ENCODE measurements at places on chromosomes 3 and 15.

- no peak for DNase-seq
These were observed 14.1 kb upstream of the TMEM115 start for GRCh38 chr3:50373146-50374051.

DNA sequence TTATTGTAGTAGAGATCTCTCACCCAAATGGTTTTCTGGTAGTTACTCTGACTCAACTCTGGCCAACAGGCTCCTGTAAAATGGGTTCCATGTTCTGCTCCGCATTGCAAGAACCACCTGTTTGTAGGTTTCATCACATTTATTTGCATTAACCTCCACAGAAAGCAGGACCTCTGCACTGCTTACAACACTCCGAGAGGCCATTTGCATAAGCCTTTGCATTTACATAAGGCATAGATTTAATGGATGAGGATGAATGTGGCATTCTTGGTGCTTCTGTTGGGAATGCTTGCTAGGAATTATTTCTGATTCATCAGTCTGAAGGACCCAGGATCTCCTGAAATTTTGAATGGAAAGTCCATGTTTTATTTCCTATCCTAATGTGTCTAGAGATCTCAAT is 320.1 kb downstream of the ZNF621 start:
- no peak for DNase-seq

DNA sequence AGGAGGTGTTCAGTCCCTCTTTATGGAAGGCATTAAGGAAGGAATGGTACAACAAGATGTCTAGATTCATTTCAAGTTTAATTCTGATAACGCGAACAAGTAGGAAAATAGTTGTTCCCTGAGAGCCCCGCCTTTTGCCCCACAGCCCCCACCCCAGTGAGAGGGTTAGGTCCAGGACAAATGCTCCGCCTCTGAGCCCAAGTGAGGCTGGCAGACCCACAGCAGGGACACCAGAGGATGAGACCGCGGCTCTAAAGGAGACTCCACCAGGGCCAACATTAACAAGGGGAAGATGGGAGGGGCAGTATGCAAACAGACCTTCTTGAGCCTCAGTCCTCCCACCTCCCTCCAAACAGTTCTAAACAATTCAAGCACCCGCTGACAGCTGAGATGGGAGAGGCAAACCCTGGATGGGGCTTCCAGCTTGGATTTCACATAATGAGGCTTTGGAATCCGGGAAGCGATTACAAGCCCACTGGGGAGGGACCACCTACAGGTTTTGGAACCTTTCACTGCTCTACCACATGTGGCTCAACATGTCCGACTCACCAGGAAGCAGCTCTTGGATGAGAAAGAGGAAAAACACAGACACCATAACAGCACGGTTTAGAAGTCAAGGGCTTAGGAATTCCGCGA is 42.9 kb upstream of the IREB2 start:
- DNase-seq, result no peak

GRCh38 chr15:92385096-92385495 is 8.6 kb upstream of the ST8SIA2 start:
- DNase-seq, result peak; percentile 86

GRCh38 chr15:96870580-96870979 is 540.1 kb downstream of the NR2F2 start:
- DNase-seq, result no peak

DNA sequence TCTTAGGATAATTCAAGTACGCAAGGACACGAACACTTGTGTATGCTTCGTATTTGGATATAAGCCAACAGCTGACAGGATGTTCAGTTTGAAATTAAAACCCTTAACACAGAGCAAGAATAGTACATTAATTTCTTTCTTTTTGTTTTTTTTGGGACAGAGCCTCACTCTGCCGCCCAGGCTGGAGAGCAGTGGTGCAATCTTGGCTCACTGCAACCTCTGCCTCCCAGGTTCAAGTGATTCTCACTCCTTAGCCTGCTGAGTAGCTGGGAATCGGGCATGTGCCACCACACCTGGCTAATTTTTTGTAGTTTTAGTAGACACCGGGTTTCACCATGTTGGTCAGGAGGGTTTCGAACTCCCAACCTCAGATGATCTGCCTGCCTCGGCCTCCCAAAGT is 32.4 kb downstream of the TOMM70 start:
- no peak for DNase-seq

DNA sequence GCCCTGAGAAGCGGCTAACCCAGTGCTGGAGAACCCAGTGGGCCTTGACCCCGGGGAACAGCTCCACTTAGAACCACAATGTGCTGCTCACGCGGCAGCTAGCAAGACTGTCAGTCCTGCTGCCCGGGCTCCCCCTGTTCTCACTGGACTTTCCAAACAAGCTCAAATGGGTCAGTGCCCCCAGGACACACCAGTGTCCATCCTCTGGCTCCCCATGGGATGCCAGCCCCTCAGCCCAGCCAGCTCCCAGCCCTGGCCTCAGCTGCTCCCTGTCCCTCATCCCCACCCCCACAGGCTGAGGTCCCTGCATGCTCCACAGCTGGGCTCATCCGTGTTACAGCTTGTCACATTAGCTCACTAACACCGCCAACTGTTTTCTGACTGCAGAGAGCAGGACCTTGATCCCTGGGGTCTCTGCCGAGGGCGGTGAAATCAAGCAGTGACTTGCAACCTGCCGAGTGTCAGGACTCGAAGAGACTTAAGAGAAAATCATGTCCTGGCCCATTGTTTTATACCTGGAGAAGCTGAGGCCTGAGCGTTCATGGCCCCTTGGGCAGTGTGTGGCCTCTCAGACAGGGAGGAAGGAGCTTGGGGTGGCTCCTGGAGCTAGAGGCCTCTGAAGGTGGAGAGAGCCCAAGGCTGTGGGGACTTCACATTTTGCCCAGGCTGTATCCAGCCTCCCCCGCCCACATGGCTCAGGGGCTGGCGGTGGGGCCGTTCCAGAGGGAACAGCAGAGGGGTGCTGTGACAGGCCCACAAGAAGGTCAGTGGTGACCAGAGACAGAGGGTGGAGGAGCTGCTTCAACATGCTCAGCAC is 157.5 kb downstream of the MEGF11 start:
- DNase-seq, result no peak

DNA sequence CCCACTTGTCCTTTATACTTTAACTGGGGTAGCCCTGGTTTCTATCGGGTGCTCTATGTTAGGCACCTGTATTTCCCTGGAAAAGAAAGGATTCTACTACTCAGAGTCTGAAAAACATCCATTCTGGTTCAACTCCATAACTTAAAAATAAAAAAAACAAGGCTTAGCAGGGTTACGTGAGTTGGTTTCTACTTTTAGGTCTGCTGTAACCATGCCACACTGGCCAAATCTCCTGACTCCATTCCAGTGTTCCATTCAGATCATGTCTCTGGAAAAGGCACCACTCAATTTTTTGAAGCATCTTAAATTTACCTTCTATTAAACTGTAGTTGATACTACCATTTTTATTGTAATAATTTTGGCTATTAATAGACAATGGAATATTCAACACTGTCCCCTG is 62.1 kb downstream of the CAPN3 start:
- no peak for DNase-seq

GRCh38 chr3:58064923-58065638 is 56.9 kb downstream of the FLNB start:
- no peak for DNase-seq

DNA sequence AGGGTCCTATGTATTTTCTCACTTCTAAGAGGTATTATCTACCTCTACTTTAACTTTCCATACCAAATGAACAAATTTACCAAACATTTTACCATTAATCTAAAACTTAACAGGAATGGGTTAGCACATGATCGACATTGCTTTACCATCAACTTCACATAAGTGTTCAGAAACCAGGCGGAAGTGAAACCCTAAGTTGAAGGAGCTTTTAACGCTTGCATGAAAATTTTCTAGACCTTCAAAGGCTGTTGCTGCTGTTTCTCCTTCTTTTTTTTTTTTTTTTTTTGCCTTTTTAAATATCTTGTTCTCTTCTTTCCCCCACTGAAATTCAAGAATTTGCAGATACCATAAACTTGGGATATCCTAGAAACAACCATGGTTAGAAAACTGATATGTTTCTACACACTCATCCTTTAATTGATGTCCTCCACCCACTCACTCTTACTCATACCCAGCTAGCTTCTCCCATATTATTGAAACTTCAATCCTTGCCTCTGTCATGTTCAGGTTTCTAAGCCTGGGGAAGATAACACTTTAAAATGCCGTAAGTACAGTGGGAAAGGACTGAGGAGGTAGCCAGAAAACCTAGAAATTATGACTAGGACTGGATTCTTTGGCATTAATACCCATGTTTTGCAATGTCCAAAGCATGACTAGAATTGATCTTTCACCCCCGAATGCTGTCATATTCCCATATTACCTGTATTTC is 24.7 kb downstream of the MYO5A start:
- DNase-seq, result peak; percentile 84

DNA sequence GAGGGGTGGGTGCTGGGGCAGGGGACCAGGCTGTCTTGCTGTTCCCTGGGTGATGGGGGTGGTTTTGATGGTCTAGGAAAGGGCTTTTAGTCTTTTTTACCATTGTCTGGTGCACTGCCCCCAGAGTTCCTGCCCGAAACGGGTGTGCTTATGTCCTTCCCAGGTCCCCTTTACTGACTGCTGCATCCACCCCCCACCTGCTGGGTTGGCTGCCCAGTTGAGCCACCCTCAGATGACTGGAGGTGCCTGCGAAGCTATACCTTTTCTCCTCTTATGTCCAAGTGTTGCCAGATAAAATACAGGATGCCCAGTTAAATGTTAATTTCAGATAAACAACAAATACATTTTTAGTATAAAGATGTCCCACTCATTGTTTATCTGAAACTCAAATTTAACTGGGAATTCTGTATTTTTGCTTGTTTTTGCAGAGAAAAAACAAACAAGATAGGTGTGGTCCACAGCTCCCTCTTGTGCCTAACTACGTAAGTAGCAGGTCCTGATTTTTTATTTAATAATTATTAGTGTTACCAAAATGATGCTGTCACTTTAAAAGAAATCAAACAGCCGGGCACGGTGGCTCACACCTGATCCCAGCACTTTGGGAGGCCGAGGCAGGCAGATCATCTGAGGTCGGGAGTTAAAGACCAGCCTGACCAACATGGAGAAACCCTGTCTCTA is 6.1 kb upstream of the RPP14 start:
- DNase-seq, result peak; percentile 74

GRCh38 chr3:54882129-54882833 is 45.6 kb downstream of the LRTM1 start:
- DNase-seq, result peak; percentile 99

DNA sequence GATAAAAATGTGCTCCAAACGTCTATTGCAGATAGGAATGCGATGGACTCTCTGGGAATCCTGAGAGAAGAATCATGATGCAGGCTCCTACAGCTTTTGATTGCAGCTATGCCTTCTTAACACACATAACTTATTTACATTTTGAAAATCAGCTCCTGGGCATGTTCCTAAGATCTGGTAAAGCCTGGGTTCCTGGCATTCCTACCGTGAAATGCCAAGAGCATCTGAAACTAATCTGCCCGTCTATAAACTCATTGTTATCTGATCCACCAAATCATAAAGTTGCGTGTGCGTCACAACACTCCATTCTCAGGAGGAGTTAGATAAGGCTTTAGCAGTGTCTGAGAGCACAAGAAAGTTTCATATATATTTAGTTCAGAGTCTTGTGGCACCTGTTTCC is 79.0 kb upstream of the VGLL3 start:
- DNase-seq, result no peak

- peak; percentile 36 for DNase-seq
These were observed 9.1 kb upstream of the AVEN start for GRCh38 chr15:34047893-34048775.

GRCh38 chr3:15339786-15340215 is 7.4 kb upstream of the SH3BP5 start:
- peak; percentile 83 for DNase-seq

DNA sequence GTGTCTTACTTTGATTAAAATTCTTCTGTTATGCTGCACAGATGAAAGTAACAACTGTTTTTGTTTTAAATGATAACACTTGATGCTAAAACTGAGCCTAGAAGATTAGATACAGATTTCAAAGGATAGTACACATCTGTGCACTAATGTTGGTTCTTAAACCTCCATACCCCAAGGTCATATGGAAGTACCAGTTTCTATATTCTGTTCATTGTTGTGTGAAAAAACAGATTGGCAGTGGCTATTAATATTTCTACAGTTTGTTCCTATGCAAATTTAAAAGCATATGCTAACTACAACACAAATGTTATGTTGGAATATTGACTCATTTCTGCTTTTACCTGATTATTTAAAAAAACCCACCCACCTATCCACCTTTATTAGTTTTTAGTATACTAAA is 32.0 kb upstream of the GBE1 start:
- DNase-seq, result no peak

- DNase-seq, result no peak
These were observed 713.2 kb downstream of the NLGN1 start for GRCh38 chr3:174110761-174111160.

GRCh38 chr3:64484289-64484992 is 203.4 kb downstream of the ADAMTS9 start:
- DNase-seq, result peak; percentile 85
